Stimulated activated CD8-positive, alpha-beta memory T cell treated with anti-CD3 and anti-CD28 coated beads, Interleukin-2, amount 100 ng/mL, for 48 hours (primary cell): ENCODE measurements at places on chromosomes 1 and 21.

DNA sequence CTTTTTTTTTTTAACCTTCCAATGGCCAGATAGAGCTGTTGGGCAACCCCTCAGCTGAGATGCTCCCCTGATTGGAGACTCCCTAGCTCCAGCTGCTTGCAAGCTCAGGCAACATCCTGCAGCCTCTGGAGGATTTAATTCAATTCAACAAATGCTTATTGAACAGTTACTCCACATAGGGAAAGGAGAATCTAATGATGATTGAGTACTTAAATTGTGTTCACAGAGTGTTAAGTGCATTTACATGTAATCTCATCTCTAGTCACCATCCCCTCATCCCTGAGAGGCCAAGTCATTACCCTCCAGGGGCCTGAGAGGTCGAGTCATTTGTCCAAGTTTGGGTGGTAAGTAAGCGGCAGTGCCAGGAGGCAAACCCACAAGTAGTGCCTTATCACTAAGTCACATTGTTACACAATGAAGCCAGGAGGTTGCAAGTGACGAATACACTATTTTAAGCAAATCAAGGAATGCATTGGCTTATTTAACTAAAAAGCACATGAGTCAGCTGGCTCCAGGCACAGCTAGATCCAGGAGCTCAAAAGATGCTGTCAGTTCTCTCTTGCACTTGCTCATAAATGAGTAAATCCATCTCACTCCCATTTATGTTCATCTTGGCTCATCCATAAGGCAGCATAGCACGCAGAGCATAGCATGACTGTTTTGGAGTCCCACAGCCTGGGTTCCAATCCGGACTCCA lies 64.3 kb downstream of the OPTC start:
- DNase-seq = no peak

DNA sequence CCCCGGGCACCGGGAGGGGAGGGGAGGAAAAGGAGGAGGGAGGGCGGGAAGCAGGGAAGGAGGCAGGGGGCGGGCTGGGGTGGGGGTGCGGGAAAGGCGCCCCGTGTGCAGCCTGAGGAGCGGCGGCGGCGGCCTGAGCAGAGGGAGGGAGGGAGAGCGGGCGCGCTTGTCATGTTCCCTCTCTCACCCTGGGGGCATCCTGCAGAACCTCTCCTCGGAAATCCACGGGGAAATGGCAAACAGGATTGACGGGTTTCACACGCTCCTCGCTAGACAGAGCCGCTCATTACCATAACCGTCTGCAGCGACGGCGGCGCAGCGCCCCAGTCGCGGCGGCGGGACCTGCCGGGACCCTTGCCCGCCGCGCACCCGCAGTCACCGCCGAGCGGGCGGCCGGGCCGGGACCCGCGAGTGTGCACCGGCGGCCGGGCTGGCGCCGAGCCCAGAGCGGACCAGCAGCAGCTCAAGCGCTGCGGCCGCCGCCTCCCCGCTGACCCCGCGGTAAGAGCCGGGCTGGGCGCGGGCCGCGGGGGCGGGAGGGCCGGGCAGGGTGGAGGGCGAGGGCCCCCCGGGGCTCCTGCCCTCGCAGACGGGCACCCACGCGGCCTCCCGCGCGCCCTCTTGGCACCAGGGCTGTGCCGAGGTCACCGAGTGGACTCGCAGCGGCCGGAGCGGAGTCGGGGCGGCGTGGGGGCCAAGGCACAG lies at the start of gene SERTAD4:
TSS of gene SERTAD4 (plus strand) at position 286 of the 705 bp plus-strand sequence. CDS start 5,165 bp downstream, outside the sequence.
- no peak for DNase-seq

GRCh38 chr1:163450986-163451385 lies 129.2 kb downstream of the NUF2 start:
- no peak for DNase-seq

DNA sequence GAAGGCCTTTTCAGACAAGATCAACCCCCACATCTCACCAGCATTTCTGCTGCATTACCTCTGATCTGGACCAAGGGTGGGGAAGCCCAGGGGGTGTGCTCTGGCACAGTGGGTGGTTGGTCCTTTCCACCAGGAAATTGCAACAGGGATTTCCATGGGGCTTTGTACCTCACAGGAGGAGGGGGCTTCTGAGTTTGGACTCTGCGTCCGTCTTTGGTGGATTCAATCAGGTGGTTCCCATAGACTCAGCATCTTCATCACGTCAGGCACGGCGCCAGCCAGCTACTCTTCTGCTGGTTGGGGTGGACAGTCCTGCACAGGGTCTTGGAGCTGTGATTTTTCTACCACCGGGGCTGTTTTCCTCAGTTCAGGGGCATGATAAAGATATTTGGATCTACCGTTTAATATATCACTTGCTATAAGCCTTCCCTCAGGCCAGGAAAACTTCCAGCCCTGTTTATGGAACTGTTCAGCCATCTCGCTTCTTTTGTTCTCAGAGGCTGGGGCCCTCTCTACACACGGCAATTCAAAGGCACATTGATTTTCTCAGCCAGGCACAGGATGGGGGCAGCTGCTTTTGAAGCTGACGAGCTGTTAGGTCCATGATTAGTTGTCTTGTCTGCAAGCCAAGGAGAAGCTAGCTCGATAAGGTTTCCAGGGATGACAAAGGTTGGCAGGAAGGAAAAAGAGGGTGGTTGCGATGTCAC lies 467.3 kb downstream of the CAMTA1 start:
- no peak for DNase-seq

- no peak for DNase-seq
Measured at GRCh38 chr1:26686795-26687194, 9.0 kb upstream of the ARID1A start.

GRCh38 chr1:14404862-14405301 lies 193.6 kb upstream of the KAZN start:
- no peak for DNase-seq

DNA sequence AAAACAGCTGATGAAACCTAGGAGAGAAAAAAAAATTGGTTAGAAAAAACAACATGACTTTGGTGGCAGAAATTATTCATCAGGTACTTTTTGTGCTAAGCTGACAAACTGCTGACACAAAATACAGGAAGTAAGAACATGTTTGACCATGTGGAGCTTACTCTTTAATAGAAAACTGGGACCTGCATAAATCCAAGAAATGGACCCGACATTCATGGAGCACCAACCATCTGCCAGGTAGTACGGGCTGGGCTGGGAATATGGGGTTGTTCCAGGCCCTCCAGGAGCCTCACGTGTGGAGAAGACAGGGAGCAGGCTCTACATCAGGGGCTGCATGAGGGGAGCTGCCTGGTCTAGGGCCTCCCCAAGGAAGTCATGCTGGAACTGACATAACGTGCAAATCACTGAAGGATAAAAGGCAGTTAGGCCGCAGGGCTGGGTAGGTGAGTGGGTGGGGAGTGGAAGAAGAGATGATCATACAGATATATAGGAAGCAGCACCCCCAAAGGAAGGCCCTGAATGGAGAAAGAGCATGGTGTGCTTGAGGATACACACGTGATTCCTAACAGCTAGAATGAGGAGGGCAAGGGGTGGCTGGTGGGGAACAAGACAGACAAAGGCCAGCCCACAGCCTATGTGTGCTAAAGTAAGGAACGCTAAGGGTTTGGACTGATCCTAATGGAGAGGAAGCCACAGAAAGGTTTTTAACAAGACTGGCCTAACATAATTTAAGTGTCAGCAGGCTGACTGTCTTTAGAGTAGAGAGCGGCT lies 26.1 kb downstream of the CD58 start:
- no peak for DNase-seq

GRCh38 chr1:204931768-204932572 lies 61.3 kb downstream of the NFASC start:
- DNase-seq = no peak

DNA sequence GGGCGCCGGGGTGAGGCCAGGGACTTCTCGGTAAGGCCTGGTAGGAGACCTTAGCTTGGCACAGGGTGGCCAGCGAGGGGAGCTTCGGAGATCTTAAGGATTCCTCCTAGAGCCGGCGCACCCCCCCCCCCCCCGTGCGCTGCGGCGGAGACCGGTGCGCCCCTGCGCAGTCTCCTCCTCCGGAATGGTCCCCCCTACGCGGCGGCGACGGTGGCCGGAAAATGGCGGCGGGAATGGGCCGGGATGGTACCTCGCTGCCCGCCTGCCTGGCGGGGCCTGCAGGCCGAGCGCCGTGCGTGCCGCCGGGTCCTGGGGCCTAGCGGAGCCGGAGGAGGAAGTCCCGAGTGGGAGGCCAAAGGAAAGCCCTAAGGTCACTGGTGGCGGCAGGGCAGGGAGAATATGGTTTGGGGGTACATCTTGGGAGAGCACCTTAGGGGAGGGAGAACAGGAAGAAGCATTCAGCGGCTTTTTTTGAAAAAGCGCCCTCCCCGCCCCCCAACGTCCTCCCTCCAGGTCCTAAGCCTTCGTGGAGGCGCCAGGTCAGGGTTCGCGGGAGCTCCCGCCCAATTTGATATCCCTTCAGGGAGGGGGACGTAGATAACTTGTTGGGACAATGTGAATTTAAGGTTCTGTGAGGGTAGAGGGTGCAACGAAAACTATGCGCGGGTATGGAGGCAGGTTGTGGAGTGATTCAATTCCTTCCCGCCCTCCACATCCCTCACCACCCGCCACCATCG lies 429 bp downstream of the SRRM1 start:
- peak; percentile 34 for DNase-seq

DNA sequence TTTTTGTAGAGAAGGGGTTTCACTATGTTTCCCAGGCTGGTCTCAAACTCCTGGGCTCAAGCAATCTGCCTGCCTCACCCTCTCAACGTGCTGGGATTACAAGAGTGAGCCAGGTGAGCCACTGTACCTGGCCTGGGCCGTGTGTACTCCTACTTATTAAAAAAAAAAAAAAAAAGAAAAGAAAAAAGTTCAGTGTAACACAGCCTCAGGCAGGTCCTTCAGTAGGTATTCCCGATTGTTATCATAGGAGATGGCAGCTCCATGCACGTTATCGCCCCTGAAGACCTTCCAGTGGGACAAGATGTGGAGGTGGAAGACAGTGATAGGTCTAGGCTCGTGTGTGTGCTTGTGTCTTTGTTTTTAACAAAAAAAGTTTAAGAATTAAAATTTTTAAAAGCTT lies 3.3 kb downstream of the ECHDC2 start:
- no peak for DNase-seq

GRCh38 chr1:151935154-151935553 lies 25.8 kb upstream of the THEM4 start:
- DNase-seq = no peak

DNA sequence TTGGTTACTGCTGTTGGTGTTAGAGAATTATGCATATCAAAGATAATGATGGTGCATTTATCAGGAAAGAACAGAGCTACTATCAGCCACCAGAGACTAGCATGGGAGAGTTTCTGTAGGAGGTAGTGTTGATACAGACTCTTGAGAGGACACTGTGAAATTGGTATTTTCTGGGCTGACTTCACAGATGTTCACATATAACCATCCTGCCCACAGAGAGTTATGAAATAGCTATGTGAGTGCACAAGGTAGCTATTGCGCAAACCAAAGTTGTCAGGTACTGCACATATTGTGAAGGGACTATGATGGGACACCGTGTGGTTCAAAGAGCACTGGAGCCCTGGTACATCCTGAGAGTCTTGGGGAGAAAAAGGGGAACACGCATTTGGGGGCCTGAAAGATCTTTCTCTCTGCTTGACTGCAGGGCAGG lies 1.4 kb upstream of the TLCD4 start:
- DNase-seq = no peak

GRCh38 chr1:25017436-25018109 lies 87.5 kb upstream of the RUNX3 start:
- DNase-seq = no peak

DNA sequence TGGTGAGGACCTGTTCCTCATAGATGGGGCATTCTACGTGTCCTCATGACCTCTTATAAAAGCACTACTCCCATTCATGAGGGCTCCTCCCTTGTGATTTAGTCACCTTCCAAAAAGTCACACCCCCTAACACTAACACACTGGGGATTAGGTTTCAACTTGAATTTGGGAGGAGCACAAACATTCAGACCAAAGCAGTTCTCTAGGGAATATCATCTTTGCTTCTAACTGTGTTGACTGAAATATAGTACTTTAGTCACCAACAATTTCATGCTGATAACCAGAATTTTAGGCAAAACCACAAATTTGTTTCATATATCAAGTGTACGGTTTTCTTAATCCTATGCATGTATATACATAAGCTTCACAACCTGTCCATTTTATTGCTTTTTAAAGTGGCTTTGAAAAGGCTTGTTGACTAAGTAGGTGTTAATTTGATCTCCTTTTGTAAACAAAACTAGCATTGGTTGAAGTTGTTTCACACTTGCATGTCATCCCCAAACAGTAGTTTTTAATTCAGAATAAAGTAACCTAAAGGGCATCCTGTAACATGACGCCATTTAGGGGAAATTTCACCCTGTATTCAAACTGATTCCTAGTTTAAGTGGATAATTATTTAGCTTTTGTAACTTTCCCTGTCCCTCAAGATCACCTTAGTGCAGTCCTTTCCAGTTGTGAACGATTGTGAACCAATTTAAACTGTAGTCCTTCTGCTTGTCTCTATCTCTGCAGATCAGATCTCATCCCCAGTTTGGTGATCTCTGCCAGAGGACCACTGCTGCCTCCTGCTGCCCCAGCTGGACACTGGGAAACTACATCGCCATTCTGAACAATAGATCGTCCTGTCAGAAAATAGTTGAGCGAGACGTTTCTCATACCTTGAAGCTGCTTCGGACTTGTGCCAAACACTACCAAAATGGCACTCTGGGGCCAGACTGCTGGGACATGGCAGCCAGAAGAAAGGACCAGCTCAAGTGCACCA lies 141.1 kb downstream of the TLR5 start:
- no peak for DNase-seq

DNA sequence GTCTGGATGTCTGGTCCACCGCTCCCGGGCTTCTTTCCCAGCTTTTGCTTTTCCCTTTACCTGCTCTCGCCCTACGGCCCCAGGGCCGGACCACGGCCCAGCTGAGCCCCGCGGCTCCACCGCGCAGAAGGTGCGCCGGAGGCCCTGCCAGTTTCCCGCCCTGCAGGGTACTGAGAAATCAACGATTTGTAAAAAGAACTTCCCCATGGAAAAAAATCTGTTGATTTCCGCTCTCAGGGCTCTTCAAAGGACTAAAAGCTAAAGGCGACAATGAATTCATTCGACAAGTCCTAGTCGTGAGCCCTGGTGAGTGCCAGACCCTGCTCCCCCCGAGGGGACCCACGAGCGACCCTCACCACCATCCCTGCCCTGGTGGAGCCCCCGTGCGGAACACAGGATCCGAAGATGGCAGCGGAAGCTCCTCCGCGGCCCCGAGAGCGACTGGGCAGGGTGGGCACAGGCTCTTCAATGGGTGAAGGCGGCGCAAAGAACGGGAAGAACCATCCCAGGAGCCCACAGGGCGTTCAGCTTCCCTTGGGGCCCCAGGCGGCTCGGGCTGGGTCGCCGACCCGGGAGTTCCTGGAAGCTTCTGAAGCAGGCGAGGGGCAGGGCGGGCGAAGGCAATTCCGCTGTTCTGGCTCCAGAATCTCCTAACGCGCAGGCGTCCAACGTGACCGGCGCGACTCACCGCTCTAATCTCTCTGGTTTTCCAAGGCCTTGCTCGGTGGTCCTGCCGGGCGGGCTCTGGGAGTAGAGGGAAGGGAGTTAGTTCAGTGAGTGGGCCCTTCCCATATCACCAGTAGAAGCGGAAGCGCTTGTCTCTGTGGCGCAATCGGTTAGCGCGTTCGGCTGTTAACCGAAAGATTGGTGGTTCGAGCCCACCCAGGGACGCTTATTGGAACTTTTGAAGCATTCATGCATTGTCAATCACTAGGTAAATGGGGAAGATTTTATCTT lies 6.6 kb upstream of the RNU1-2 start:
- DNase-seq = peak; percentile 69
